ENCODE measurements at places on chromosomes 7 and 10. TPM values are rescaled to one million over a fixed set of nuclear protein-coding genes. Genes with fewer than 3 reads are reported as not detected.

DNA sequence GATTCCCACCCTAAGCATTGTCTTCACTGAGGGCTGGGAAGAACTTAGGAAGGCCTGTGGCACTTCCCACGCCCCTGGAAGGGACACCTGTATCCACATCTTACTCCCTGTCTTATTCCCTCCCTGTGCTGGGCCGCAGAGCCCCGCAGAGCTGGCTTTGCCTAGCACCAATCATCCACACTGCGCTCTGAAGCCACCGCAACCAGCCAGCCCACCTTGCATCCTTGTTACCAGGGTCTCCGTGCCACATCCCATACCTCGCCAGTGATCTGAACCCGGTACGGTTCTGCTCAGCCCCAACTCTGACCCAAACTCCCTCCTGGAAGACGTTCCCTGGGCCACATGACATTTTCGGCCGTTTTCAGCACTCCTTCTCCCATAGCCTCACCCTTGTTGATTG, 101.4 kb upstream of the PITRM1 start:
- no peak for DNase-seq

GRCh38 chr10:118210276-118210675, 131.8 kb downstream of the FAM204A start:
- no peak for DNase-seq

- no peak for DNase-seq
These were observed 36.6 kb downstream of the PRKCQ start for GRCh38 chr10:6543431-6544005.

DNA sequence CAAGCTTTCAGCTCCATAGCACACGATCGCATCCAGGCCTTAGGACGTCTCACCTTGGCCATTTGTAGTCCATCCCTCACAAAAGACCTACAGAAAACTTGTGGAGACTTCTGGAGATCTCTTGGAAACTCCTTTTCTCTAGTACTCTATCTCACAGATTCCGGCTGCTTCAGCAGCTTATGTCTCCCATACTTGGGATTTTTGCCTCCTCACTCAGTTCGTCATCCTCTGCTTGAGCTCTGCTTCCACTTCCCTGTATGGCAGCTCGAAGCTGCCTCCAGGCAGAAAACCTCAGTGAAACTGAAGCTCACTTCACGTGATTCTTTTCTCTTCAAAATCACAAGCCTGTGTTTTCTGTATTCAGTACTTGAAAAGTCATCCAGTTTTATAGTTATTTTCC, 178.7 kb upstream of the GDF10 start:
- no peak for DNase-seq

CXCL12 gene
- total RNA-seq = 125 TPM

EPDR1 gene
- total RNA-seq = 37.2 TPM
